Keratinocyte (primary cell): ENCODE measurements at places on chromosomes 7 and 10.

DNA sequence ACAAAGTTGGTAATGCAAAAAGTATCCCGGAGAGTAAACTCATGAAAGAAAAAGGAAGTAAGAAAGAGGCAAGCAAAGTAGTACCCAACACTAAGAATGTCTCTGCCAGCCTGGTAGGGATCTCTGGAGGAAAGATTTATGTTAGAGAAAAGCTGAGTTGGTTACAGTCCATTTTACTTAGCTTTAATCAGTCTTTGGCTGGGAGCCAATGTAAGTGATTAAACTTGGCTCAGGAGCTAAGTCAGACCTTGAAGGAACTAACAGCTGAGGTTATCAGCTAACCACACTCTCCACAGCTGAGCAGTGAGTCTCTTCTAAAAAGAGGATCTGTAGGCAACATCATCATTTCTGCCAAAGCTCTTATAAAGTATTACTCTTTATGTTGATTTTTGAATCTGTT, 148.0 kb downstream of the ANKRD7 start:
- no peak for DNase-seq

GRCh38 chr10:103659674-103660363, 166.3 kb downstream of the NEURL1 start:
- no peak for DNase-seq

DNA sequence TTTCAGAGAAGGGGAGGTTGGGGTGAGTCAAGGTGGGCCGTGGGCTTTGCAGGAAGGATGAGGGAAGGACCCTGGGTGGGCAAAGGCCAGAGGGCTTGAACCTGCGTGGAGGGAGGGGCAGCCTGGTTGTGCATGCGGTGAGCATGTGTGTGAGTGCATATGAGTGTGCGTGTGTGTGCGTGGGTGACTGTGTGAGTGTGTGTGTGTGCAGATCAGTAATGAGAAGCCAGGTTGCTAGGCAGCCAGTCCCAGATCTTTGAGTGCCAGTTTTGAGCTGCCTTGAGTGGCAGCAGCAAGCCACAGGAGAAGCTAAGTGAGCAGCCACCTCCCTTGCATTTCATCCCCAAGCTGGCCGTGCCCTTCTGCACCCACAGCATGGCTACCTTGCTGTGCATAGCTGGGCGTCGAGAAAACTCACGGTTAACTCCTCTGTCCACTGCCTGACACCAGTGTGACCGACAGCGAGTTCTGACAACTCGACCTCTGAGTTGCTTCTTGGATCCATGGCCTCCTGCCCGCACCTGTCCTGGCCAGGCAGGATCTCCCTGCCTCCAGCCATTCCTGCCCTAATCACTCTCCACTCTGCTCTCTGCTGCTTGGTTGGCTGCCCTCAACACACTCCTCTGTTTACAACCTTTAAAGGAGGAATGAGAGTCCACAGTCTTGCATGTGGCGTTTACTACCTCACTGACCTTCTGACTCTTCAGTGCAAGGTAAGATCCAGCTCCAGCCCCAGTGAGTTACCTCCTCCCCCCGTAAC, 775.4 kb downstream of the TYW1 start:
- DNase-seq, result no peak

DNA sequence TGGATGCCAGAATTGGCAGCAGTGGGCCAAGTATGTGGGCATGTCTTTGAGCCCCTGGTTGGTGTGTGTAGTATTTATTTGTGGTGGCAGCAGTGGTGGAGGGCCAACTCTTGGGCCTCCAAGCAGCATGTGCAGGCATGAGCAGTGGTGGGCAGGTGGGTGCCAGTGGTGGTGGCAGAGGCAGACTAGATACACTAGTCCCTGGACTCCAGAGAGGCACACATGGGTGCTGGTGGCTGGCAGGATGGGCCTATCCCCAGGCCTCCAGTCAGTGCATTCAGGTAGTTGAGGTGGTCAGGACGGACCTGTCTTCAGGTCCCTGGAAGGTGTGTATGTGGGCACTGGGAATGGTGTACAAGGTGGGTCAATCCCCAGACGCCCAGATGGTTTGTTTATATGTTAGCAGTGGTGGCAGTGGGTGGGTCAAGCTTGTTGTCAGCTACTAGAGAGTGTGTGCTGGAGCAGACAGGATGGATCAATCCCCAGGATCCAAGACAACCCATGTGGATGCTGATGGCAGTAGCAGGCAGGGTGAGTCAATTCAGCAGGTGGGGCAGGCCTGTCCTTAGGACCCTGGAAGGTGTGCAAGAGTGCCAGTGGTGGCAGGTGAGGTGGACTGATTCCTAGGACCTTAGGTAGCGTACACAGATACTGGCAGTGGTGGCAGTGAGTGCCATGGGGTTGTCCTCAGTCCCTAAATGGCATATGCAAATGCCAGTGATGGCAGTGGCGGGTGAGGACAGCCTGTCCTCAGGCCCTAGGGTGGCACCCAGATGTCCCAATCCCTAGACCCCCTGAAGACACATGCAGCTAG, 294.3 kb downstream of the RPS24 start:
- no peak for DNase-seq

- DNase-seq, result no peak
These were observed 261.3 kb downstream of the ELFN1 start for GRCh38 chr7:1931256-1931950.

- DNase-seq, result no peak
These were observed 35.9 kb downstream of the ZRANB1 start for GRCh38 chr10:124977648-124978375.

DNA sequence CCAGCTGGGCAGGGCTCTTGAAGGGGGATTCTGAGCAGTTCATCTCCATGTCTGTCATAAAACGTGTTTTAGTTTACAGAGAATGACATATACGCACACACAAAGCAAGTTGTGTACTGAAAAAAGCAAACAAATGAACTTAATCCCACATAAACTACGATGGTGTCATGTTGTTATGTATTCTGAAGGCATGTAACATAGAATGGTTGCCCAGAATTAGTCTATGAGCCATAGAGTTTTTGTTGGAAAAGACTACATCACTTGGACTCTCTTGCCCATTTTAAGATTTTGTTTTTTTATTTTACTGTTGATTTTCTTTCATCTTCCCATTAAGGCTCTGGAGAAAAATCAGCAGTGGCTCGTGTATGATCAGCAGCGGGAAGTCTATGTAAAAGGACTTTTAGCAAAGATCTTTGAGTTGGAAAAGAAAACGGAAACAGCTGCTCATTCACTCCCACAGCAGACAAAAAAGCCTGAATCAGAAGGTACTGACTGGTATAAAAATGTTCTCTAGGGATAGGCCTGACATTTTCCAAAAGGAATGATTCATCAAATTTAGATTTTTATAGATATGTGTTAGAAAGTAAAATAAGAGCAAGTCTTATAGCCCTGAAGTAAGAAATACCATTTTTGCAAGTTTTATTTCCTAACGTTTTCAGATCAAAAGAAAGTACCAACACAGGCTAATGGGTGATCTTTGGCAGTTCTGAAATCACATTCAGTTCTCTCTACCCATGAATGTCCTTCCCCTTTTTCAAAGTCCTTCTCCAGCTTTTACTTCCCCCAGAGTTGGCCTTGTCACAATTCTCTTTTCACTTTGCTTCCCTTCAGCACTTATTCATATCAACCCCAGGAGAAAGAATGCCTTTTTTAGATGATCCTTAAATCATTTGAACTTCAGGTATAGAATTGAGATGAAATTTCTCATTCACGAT, 18.9 kb downstream of the CEP55 start:
- no peak for DNase-seq

- DNase-seq, result no peak
These were observed 20.4 kb upstream of the TTYH3 start for GRCh38 chr7:2611401-2611800.

GRCh38 chr10:114973997-114974396, 36.0 kb downstream of the TRUB1 start:
- no peak for DNase-seq

GRCh38 chr10:42924484-42924883, 141.9 kb downstream of the BMS1 start:
- no peak for DNase-seq

DNA sequence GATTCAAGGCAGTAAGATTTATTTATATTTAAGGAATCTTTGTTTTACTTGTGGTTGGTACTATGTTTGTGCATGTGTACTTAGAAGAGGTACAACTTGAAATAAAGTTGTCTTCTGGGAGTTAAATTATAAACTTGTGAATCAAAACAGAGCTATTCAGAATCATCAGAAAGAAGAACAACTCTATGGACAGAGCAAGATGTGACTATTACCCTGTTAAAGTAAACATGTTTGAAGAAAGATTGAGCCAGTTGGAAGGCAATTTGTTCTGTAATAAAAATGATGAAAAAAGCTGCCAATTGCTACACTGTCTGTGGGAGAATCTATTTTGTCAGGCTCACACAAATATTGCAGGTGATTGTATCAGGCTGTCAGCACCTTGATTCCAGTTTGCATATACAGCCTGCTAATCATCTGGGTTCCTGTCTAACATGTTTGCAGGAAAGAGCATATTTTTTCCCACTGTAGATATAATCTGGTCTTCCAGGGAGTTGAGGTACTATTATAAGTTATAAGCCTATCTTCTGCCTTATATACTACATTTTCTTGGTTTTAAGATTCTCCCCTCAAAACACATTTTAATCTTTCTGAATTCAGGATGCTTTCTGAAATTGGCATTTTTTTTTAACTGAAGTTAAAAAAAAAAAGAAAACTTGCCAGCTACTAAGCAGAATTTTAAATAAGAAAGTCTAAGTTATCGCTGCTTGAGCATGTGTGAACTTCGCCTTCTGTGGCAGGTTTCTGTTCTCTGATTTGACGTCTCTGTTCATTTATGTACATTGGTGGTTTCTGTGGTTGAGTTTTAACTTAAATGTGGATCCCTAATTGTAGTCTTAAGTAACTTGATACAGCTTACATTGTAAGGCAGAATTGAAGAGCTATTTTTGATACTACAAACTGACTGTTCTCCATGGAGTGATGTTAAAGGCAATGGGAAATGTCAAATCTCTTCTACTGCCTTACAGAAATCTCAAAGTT, 46.0 kb downstream of the ZNRF2 start:
- DNase-seq, result no peak

GRCh38 chr7:157817433-157817832, 480.6 kb downstream of the DNAJB6 start:
- DNase-seq, result no peak

GRCh38 chr10:3422282-3422681, 249.7 kb upstream of the PITRM1 start:
- DNase-seq, result no peak

DNA sequence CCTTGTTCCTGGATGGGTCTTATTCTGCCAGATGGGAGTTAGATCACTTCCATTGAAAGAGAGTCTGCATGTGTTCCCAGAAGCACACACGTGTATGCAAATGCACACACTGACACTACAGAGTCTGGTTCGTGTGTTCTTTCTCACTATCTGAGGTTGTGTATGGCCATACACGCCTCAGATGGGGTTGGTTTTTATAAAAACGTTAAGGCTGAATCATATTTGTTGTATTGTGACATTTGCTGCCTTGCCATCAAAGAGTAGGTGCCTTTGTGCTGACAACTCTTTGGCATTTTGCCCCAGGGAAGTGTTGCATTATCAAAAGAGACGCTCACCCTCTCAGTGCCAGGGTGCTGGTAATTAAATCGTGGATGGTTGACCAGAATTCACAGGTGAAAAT, 37.7 kb upstream of the HDAC9 start:
- no peak for DNase-seq

DNA sequence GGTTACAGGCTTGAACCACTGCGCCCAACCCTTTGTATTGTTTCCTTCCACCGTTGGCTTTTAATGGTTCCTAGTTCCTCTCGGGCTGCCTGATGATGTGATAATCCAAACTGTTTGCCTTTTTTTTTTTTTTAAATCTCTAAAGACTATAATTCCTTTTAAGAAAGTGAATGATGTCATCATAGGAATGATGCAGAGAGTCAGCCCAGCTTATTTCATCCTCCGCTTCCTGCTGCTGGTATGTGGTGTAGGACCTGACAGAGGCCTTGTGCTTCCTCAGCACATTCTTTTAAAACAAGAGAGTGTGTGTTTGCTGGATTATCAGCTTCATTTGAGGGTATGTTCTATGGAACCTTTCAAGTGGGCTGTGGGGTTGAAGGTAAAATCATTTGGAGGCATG, 241.4 kb downstream of the LRMDA start:
- no peak for DNase-seq

DNA sequence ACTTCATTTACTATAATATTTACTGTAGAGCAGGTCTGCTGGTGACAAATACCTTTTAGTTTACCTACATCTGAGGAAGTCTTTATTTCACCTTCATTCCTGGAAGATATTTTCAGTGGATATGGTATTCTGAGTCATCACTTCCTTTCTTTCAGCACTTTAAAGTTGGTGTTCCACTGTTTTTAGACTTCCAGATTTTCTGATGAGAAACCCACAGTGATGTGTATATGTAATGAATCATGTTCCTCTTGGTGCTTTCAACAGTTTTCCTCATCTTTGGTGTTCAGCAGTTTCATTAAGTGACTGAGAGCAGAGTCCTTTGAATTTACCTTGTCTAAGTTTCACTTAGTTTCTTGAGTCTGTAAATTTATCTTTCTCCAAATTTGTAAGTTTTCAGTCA, 36.4 kb downstream of the COPG2 start:
- no peak for DNase-seq

- no peak for DNase-seq
These were observed 170.0 kb downstream of the ELAPOR2 start for GRCh38 chr7:86889501-86889900.

GRCh38 chr7:92155108-92155739, 20.9 kb upstream of the CYP51A1 start:
- no peak for DNase-seq

GRCh38 chr10:45514291-45515270, 140.6 kb downstream of the ALOX5 start:
- DNase-seq, result peak; percentile 49

- DNase-seq, result no peak
These were observed 6.5 kb upstream of the CALU start for GRCh38 chr7:128732521-128733277.

DNA sequence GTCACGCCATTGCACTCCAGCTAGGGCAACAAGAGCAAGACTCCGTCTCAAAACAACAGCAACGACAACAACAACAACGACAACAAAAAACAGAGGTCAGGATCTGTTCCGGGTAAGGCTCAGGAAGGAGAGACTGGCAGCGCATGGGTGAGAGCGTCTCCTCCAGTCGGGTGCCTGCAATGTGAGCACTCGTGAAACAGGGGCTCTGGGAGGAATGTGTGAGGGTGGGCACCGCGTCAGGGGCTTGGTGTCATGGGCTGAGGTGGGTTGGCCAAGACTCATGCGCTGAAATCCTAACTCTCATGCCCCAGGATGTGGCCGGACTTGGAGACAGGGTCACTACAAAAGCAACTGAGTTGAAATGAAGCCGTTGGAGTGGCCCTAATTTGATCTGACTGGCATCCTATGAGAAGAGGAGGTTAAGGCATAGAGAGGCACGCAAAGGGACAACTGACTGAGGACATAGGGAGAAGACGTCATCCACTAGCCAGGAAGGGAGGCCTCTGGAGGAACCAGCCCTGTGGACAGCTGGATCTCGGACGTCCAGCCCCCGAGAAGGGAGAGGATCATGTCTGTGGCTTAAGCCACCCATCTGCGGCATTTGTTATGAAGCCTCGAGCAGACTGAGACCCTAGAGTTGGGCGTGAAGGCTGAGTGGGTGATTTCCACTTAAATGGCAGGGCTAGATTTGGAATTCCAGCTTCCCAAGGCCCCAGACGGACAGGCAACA, 241.5 kb upstream of the PITRM1 start:
- no peak for DNase-seq

GRCh38 chr7:18936265-18936664, 181.2 kb downstream of the TWIST1 start:
- no peak for DNase-seq

GRCh38 chr10:74977072-74977471, 134.4 kb upstream of the SAMD8 start:
- DNase-seq, result no peak

GRCh38 chr7:138173548-138173947, 97.3 kb downstream of the AKR1D1 start:
- no peak for DNase-seq

GRCh38 chr10:37856881-37857286, 526 bp downstream of the ZNF248 start:
- no peak for DNase-seq
